GM04504 (cell line): ENCODE measurements at places on chromosomes 5 and 9.

DNA sequence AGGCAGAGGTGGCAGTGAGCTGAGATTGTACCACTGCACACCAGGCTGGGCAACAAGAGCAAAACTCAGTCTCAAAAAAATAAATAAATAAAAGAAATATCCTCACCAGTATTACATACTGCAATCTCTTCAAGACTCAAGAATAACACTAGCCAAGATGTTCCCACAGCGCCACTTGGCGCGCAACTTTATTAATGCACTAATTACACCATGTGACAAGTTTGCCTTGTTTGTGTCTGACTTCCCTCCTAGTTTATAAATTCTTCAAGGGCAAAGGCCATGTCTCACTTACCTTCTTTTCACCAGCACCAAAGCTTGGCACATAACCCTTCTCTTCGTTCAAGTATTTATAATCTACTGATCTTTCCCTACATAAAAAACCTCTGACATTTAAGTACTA, 4.8 kb downstream of the SKP1 start:
- DNase-seq, result no peak

DNA sequence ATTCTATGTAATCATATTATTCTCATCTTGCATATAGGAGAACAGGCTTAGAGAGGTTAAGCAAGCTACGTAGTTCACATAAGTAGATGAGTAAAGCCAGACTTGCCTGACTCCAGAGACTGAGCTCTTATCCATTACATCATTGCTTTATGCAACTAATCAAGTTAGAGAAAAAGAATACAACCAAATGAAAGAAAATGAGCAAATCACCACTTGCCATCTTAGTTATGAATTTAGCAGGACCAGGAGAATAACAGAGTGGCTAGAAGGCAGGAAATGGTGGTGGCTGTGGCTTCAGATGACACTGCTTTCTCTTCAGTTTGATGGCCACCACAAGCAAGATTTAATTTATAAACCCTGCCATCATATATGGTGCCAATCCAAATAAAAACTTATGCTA, 26.6 kb downstream of the POC5 start:
- DNase-seq, result no peak

- peak; percentile 12 for DNase-seq
Measured at GRCh38 chr5:171750311-171750788, 35.3 kb upstream of the SMIM23 start.

DNA sequence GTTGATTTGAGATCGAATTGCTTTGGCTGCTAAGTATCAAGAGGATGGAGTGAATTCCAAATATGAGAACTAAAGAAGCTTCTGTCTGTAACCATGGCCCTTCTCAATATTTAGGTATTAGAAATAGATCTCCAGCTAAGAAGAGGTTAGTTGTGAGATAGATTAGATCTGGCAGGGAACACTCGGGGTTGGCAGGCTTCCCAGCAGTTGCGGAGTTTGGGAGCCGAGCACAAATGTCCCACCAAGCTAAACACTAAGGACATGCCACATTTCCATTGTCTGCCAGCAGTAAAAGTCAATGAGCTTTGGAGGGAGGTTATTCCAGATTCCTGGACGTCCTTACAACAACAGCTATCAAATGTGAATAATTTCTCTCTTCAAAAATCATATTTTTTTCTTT, 85.8 kb downstream of the TAF11L14 start:
- no peak for DNase-seq

DNA sequence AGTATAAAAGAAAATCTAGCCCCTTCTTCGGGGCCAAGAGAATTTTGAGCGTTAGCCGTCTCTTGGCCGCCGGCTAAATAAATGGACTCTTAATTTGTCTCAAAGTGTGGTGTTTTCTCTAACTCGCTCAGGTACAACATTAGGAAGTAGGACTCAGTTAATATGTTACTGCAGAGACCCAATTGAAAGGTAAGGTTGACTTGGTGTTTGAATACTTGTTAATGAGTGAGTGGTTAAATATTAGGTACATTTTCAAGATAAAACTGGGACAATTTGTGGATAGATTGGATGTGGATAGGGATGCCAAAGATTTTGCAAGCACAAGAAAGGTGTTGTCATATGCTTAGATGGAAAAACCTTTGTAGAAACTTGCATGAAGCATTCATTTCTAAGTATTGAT, 1177.3 kb upstream of the CDH18 start:
- no peak for DNase-seq

DNA sequence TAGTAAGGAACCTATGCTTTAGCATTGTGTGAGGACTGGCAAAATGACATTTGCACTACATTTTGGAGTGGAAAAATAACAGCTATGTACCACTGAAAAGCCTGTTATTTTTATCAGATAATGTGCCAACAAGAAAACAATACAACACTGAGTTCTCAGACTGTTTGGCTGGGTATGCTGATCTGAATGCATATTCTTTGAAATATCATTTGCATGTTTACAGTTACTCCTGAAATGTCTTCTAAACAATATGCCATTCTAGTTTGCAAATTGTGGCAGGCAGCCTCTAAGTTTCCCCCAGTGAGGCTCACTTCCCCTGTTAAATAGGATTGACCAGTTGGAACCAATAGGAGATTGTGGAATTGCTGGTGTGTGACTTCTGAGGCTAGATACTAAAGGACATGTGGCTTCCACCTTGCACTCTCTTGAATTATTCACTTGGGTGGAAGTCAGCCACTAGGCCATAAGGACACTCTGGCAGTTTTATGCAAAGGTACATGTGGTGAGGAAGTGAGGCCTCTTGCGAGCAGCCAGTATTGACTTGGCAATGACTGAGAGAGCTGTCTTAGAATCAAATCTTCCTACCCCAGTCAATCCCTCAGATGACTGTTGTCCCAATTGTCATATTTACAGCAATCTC, 250.4 kb upstream of the PCSK5 start:
- DNase-seq, result no peak

GRCh38 chr5:1786621-1787471, 12.8 kb downstream of the MRPL36 start:
- DNase-seq, result no peak

DNA sequence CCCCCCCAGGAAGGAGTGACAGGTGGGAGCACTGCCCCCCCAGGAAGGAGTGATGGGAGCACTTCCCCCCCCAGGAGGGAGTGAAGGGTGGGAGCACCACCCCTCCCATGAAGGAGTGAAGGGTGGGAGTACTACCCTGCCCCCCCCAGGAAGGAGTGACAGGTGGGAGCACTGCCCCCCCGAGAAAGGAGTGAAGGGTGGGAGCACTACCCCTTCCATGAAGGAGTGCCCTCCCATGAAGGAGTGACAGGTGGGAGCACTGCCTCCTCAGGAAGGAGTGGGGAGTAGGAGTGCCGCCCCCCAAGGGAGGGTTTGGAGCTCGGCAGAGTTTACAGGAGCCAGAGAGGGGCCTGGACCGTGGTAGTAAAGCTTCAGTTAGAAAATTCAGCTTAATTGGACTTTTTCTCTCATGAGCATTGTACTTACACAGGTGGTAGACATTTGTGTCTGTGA, 100.7 kb downstream of the CACNA1B start:
- no peak for DNase-seq

DNA sequence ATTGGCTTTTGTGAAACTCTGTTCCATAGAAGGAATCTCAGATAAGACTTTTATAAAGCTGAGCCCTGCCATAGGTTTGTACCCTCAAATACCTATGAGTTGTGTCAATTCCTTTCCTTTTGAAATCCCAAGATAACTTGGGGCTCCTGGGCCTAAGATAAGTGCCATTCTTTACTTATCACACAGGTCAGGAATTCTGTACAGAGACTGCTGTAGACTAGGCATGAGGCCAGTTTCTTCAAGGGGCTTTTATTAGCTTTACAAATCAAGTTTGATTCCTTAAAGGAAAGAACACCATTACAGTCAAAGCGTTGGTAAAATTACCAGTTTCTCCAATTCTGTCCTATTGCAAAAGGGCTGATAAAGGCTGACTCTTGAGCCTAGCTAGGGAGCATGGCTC, 39.2 kb downstream of the SHC3 start:
- no peak for DNase-seq

DNA sequence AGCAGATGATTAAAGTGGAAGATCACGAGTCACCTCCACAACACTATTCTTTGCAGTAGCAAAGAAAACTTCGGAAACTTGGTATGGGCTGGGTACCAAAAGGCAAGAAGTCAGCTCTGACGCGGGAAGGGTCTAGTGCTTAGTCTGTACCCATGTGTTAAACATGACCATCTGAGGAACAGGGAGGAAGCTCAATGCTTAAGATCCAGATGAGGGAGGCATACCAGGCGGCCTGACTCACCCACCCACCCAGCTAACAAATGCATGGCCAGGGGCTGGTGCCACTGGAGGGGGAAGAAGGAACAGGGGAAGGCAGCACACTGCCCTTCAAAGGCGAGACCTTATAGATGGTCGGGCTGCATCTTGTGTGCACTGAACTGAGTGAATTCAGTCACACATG, 41.8 kb downstream of the CAMSAP1 start:
- no peak for DNase-seq

DNA sequence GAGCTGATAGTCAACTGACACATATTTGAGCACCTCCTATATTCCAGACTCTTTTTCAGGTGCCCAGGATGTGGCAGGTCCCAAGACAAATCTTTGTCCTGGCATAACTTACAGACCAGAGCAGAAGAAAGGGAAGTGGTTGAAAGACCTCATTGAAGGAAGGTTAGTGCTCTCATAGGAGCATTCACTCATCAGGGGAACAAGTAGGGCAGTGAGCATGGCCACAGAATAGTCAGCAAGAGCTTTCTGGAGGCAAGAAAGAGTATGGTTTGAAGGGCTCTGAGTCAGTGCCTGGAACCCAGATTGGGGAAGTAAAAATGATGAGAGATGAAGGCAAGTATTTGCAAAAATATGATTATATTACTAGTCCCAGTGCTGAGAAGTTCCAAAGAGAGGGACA, 25.0 kb upstream of the ERMP1 start:
- DNase-seq, result no peak

- no peak for DNase-seq
Measured at GRCh38 chr5:149358868-149359495, 1.1 kb downstream of the PCYOX1L start.

DNA sequence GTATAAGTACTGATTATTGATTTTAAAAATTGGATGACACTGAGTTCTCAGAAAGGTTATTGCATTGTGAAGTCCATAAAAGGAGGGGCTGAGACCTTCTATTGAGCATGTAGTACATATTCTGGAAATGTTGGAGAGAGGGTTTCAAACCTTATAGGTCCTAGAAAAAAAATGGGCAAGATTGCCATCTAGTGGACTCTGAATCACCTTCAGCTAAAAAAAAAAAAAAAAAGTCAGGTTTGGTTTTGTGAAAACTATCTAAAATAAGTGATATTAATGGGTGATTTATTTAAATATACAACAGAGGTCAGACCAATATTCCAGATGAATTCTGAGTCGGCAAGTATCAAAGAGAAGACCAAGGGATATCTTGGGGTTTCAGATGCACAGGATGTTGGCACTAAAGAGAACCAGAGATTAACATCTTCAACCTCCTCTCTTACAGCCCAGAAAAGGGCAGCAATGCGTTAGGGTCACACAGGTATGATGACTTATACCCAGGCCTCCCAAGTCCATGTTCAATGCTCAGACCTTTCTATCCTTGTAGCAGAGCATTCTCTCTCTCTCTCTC, 109.8 kb upstream of the NMUR2 start:
- no peak for DNase-seq

- DNase-seq, result no peak
Measured at GRCh38 chr5:139186752-139187326, 11.3 kb downstream of the SIL1 start.

- no peak for DNase-seq
Measured at GRCh38 chr5:37723162-37723961, 116.5 kb downstream of the GDNF start.

DNA sequence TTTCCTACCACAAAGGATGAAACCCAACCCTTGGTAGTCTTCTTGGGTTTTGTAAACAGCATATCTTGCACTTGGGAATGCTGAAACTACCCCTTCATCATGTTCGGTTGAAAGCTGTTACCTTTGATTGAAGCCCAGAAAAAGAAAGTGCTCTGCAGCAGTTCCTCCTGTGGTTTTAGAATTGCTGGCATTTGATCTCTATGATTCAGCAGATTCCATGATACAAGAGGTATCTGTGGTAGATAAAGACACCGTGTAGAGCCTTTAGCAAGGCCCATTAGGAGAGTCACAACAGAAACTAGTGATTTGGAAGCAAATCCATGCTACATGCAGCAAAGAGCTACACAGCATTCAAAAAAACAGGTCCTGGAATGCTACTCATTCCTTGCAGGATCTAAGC, 557.0 kb downstream of the TLE1 start:
- DNase-seq, result no peak

GRCh38 chr9:126357074-126357473, 30.4 kb downstream of the MVB12B start:
- no peak for DNase-seq

DNA sequence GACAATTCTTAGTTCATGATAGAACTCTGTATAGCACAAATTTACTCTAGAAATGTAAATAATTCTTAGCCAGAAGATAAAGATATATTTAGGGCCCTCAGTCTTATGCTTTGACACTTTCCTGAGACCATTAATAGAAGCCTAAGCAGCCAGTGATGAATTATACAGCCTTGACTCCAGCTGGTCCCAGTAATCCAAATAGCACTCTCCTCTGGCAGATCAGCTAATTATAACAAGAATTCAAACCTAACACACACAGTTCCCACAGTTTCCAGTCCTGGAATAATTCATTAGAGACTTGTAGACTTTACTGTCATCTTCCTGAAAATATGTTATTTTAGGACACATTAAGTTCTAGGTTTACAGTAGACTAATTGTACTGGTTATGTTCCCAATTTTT, 50.4 kb downstream of the SHOC1 start:
- DNase-seq, result no peak

DNA sequence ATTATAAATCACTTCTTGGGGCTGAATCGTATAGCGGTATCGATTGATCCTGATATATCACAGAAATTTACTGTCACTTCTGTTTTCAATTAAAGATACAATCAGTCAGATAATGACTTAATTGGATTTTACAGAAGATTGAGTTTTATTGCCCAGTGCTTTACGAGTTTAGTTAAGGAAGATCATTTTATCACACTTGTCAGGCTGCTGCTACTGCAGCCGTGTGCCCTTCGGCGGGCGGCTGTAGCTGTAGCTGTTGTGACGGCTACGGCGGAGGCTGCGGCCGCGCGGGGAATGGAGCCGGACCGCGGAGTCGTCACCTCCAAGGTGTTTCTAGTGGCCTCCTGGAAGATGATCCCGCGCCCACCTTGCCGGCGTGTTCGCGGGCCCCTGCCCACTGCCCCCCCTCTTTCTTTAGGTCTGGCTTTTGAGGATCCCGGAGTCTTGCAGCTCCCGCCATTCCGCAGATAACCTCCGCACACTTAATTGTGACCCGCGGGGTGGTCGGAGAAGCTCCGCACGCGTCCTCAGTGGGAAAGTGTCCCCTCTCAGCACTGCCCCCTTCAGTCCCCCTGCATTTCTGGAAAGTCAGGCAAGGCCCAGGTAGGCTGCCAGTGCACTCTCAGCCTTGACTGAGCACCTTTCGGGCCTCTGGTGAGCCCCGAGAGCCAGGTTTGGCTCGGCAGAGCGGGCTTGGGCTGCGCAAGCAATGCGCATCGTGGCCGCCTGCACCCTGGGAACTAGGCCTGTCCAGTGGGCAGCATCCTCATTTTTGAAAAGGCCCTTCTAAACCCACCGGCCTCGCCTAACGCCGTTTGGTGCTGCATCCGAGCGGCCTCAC, 6.9 kb upstream of the DMRT3 start:
- DNase-seq, result no peak

- no peak for DNase-seq
Measured at GRCh38 chr5:57818397-57818796, 335.8 kb upstream of the ACTBL2 start.

- no peak for DNase-seq
Measured at GRCh38 chr9:127746959-127747569, 12.0 kb upstream of the TOR2A start.

GRCh38 chr5:111583758-111584203, 71.4 kb upstream of the STARD4 start:
- peak; percentile 32 for DNase-seq

GRCh38 chr9:127524373-127524772, 73.1 kb downstream of the LRSAM1 start:
- no peak for DNase-seq
